ENCODE measurements at places on chromosomes 3 and 15. TPM values are rescaled to one million over a fixed set of nuclear protein-coding genes. Genes with fewer than 3 reads are reported as not detected.

- DNase-seq = no peak
Measured at GRCh38 chr15:89847101-89847500, 32.4 kb upstream of the ANPEP start.

DNA sequence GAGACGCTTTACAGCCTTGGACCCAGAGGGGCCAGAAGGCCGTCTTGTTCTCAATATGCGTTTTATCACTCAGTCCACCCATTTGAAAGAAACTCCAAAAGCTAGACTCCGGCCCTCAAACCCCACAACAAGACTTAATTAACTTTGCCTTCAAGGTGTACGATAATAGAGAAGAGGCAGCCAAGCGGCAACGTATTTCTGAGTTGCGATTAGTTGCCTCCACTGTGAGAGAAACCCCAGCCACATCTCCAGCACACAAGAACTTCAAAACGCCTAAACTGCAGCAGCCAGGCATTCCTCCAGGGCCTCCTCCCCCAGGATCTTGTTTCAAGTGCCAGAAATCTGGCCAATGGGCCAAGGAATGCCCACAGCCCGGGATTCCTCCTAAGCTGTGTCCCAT, 17.4 kb upstream of the INO80 start:
- DNase-seq = no peak

GRCh38 chr15:85897207-85897894, 102.6 kb upstream of the KLHL25 start:
- DNase-seq = no peak

- DNase-seq = no peak
Measured at GRCh38 chr3:113847247-113847646, 8.7 kb downstream of the GRAMD1C start.

The ALDH1A2 gene
- 0.62 TPM for total RNA-seq

The CCR5 gene
- total RNA-seq = 39.6 TPM

DNA sequence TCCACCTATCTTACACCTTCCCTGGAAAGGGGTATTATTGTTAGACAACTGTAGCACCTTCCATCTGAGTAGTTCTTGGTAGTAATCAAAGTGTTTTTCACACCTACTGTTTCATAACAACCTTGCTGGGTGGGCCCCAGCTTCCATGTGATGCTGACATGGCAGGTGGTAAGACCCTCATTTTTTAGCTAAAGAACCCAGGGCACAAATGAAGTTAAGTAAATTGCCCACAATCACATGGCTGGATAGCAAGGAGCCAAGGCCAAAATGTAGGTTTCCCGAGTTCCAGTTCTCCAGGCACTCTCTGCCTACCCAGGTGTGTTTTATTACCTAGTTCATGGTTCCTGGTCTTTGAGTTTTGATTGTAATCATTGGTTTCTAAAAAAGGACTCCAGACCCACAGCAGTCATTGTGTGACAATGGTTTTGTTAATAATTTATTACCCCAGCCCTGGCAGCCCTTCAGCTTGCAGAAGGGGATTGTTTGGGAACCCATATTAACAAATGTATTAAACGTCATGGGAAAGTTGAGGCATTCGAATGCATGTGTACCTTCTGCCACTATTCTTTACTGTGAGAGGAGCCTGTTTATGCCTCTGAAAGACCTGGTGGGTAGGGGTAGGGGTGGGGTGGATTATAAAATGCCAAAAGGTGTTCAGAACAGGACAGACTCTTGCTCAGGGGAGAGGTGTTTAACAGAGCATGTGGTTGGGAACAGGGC, 222.2 kb upstream of the BHLHE40 start:
- no peak for DNase-seq

The USP50 gene
- 0.54 TPM for total RNA-seq

The PIF1 gene
- 49.7 TPM for total RNA-seq

The C3orf49 gene
- not detected for total RNA-seq

GRCh38 chr15:86034904-86035303, 44.8 kb upstream of the AGBL1 start:
- DNase-seq = no peak

The LARP6 gene
- total RNA-seq = not detected

- no peak for DNase-seq
Measured at GRCh38 chr3:127789051-127789450, 33.3 kb downstream of the MGLL start.

DNA sequence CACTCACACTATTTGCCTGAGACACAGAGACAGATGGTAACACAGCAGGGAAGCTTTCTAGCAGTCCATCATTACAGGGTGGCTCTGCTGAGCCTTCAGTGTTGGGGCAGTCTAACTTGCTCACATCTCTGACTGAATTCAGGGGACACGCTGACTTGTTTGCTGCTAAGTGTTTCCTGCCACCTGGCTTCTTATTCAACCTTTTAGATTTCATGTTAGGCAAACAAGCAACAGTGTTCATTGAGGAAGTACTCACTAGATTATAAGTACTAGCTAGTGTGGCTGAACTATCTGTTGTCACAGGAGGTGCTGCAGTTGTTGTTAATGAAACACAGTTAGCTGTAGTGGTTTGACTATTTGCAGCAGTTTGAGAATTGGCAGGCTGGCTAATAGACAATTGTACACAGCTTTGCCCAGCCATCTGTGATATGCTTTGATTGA, 37.3 kb downstream of the USF3 start:
- DNase-seq = no peak

DNA sequence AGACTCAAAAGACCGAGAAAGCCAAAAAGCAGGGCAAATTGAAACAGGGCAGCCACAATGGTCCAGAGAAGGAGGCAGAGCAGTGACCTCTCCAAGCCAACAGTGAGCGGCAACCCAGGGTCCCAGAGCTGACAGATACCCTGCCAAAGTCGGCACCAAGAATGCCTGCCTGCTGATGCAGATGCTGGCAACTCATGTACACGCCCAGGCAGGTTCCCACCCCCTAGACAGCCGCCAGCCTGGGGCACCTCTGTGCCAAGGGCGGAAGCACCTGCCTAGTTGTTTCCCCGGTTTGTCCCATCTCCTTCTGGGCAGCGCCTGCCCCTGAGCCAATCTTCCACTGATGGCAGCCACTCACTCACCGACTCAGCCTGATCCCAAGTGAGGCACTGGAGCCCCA, 22.1 kb downstream of the KLHL25 start:
- DNase-seq = no peak

DNA sequence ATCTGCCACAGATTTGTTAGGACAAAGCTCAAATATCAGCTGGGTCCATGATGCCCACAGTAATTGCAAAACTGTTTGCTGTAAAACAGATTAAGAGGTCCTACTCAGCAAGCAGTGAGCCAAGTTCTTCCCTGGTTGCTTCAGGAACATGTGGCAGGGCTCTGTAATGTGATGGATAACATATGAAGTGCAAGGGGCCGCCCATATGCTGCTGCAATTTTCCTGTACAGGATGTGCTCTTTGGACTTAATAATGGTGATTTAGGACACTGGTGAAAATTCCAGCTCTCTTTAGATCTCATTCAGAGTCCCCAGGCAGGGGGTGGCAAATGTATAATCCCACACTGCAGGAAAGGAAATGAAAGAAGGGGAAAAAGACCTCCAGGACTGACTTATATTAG, 289.4 kb downstream of the LSAMP start:
- DNase-seq = no peak

The THAP10 gene
- total RNA-seq = not detected

The KNL1 gene
- 43.8 TPM for total RNA-seq

The CYP1A1 gene
- total RNA-seq = 12.0 TPM

DNA sequence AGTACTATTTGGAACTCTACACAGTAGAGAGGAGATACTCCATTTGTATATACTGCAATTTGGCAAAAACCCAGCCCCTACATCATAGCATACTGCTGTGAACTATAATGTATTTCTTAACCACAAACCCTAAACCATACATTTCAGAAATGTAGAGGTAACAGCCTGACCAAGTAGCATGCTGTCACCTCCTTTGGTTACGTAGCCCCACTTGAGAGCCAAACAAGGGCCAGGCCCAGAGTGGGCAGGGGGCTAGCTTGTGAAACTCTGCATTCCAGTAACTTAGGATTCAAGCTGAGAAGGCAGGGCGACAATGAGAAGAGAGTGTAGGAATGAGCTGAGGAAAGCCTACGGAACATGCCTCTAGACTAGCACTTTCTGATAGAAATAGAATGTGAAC, 135.8 kb downstream of the GREM1 start:
- DNase-seq = no peak

The TRIM42 gene
- total RNA-seq = not detected

The REC114 gene
- not detected for total RNA-seq

The SELENOK gene
- 43.2 TPM for total RNA-seq

- DNase-seq = no peak
Measured at GRCh38 chr3:5112043-5112442, 10.0 kb upstream of the ARL8B start.

GRCh38 chr3:71062952-71063772, 520.4 kb downstream of the FOXP1 start:
- no peak for DNase-seq

DNA sequence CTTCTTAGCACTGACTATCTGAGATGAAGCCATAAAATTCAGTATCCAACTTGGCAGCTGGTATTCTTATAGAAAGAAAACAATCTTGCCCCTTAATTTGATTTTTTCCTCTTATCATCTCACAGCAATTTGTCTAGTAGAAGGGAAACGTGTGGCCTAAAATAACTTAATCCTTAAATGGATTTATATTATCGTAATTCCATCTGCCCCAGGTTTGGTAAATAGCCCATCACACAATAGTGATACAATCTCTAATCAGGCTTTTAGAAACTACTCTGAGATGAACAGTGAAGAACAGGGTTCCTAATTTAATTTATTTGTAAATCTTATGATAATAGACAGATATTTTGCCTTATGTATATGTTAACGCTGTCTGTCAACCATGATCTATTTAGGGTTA, 24.8 kb downstream of the PEX5L start:
- DNase-seq = no peak

The SEMA3B gene
- total RNA-seq = 1.0 TPM

DNA sequence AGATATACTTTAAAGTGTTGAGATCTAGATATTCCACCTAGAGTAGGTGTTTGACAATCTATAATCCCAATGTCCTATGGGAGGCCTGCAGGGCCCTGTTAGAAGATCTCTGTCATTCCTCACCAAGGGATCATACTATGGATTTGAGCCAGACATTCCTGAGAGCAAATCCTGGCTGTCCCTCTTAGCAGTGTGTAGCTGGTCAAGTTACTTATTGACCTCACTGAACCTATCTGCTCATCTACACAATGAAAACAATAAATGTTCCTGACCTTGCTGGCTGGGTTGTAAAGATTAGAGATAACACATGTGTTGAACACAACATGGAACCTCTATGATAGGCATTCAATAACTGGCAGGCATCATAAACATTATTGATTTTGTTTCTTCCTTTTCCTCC, 265.6 kb upstream of the ATP11B start:
- DNase-seq = no peak

The OCA2 gene
- not detected for total RNA-seq

The GOLGA6L7 gene
- not detected for total RNA-seq

DNA sequence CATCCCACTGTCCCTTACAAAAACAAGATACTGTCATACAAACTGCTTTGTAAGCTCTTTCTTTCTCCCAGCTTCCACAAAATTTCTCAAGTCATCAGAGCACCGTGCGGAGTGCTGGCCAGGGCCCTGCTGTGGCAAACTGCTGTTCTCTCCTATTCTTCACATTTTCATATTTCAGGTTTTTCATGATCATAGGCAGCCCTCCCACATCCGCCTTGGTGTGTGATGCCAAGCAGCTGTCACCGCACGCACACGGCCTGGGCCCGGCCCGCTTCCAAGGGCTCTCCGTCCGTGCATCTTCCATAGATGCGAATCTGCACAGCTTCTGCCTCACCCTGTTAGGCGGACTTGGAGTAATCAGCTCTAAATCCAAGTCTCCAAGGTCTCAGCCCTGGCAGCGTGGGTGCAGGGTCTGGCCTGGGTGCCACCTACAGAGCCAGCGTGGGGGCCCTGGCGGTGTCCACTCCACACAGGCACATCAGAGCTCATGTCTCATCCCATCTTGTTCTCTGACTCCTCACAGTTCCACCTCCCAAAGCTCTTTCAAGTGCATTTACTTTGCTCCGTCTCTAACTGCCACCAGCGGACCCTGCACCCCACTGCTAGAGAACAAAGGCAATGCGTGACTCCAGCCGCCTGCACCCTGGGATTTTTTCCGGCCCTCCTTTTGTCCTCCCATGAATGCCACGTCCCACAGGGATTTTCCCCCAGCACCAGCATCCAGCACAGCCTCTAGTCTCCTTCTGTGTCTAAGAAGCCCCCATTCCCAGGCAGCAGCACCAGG, 27.2 kb downstream of the CYFIP1 start:
- DNase-seq = no peak

GRCh38 chr3:9078561-9079240, 115.4 kb upstream of the RAD18 start:
- DNase-seq = no peak

The HRG gene
- not detected for total RNA-seq

DNA sequence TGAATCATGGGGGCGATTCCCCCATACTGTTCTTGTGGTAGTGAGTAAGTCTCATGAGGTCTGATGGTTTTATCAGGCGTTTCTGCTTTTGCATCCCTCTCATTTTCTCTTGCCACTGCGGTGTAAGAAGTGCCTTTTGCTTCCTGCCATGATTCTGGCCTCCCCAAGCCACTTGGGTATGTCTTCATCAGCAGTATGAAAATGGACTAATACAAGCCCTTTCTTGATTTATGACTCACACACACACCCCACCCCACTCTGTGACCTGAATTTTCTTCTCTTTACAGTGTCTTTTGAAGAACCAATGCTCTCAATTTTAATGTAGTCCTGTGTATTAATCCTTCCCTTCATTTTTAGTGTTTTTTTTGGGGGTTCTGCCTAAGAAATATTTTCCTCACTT, 244.8 kb downstream of the PLCL2 start:
- no peak for DNase-seq

DNA sequence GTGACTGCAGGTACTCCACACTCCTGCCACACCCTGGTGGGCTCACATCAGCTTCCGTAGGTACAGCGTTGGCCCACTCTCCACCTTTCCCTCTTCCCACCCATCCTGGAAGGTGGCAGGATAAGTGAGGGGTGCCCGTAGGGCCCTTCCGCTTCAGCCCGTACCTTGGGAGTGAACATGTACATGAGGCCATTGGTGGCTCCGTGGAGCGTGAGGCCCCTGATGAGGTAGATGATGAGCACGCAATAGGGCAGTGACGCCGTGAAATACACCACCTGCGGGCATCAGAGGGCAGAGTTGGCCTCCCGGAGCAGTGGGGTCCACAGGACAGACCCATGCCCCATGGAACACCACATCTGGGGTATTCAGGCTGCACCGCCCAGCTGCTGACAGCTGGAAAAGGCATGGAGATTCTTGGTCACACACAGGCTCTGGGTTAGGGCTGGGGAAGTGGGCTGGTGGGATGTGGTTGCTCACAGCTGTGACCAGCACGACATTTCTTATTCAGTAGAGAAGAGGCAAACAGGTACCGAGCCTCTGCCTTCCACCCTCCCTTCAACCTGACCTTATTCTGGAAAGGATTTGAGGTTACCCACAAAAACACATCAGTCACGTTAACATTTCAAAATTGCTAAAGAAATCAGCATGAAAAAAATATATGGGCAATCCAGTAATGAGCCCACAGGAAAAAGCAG, 23.8 kb downstream of the SLC6A20 start:
- DNase-seq = no peak

- no peak for DNase-seq
Measured at GRCh38 chr3:192758654-192759053, 31.3 kb upstream of the FGF12 start.

The WDR82 gene
- total RNA-seq = 134 TPM

The TMEM266 gene
- not detected for total RNA-seq

The TMEM158 gene
- not detected for total RNA-seq

All from activated naive CD8-positive, alpha-beta T cell treated with anti-CD3 and anti-CD28 coated beads, Interleukin-2, amount 10 ng/mL, durations not matched to agents 7 days and 5 days (primary cell).